Activated T-cell treated with anti-CD3 and anti-CD28 coated beads for 48 hours (primary cell): ENCODE measurements at places on chromosomes 16 and 17.

DNA sequence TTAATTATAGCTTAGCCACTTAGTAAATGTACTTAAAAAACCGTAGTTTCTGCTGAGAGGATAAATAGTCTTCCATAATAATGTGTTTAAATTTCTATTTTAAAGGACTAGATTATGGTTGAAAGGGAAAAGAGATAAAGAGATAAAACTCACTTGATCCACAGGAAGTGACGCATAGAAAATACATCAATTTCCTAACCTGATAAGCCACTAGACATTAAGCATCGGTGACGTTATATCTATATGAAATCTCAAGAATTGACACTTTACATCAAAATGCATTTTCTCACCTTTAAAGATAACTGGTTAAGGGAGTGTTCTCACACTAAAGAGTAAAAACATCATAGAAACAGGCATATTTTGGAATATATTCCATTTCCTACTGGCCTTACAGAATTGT is 5.8 kb downstream of the FBXO47 start:
- no peak for DNase-seq

GRCh38 chr17:4527134-4527533 is 28.1 kb downstream of the MYBBP1A start:
- DNase-seq: no peak

DNA sequence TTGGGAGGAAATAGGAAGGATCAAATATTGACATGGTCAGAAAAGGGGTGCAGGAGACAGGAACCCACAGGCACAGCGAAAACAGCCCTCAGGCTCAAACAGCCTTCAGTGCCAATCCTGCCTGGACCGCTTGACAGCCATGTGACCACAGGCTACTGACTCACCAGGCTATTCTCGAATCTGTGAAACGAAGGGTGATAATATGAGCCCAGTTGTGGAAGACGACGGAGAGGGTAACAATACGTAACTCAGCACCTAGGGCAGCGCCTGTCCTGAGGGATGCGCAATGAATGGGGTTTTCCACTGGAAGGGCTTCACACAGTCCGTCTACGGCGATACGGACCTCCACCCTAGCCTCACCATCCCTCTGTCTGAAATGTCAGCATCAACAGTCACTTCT is 117.3 kb upstream of the RCVRN start:
- no peak for DNase-seq

DNA sequence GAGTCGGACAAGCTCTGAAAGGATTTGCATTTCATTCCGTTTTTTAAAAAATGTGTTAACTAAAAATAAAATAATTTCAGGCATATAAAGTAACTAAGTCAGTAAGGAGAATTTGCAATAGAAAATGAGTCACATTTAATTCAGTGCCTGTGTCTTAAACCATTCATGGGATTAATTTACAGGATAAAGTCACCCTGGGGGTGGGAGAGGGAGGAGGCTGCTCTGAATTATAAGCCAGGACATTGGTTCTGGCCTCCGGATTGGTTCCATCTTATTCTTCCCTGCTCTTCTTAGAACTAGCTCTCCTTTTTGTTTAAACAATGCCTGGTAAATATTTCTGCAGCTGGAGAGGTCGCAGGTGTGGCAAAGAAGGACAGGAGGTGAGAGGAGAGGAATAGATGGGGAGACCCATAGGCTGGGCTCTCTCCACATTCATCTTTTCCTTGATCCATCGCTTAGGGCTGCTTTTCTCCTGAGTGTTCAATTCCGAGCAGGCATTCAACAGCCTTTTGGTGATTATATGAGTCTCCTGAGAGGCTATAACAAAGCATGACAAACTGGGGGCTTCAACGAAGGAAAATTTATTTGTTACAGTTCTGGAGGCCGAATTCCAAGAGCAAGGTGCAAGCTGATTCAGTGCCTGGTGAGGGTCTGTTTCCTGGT is 319.2 kb downstream of the PHKB start:
- DNase-seq: no peak

DNA sequence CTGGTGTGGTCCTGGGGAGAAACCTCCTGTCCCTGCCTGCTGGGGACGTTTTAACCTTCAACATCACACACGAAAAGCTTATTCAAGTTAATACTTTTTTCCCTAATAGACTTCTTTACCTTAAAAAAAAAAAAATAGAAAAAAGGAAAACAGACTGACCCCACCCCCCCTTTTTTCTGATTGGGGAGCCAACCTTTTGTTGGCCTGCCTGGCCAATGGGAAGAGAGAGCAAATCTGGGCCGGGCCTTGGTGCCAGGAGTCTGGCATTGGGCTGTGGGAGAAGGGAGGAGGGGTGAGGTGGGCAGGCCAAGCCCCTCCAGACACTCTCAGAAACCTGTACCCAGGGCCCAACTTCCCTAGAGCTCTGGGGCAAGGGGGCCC is 3.0 kb downstream of the CBX8 start:
- no peak for DNase-seq
